ENCODE measurements at places on chromosomes 12 and 14. TPM values are rescaled to one million over a fixed set of nuclear protein-coding genes. Genes with fewer than 3 reads are reported as not detected.

- no peak for DNase-seq
These were observed 207.0 kb upstream of the GARIN2 start for GRCh38 chr14:66982247-66982646.

DNA sequence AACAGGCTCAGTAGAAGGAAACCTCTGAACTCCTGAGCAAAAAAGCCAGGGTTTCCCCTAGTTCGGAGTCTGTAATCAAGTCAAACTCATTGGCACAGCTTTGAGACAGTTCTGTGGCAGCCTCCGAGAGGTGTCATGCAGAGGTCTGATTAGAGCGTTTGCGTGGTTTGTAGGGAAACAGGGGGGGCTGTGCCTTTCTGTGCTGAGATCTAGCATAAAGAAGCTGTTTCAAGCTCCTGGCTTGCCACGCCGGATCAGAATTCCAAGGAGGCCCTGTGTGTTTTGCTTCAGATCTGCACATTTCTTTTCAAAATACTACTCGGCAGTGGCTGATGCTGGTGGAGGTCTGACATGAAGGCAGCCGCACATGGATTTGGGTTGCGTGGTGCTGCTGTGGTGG is 1.7 kb downstream of the CABP1 start:
- no peak for DNase-seq

DNA sequence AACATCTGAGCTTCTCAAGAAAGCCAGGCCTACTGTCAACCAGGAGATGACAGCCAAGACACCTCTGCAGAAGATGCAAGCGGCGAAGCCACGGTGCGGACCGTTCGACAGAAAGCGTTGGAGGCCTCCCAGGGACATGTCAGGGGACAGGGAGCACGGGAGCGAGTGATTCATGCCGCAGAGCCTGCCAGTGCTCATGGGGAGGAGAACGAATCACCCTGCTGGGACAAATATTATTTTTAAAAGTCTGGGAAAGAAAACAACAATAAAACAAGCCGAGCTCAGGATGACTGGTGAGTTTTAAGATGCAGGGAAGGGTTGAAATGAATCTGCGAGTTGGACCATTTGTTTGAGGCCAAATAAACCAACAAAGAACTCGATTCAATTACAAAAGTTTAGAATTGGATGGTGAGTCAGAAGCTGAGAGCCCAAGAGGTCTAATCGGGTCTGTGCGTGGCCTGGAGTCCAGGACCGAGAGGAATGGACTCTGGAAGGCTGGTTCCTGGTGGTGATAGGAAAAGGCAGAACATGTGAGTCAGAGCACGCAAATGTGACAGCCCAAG is 91.0 kb downstream of the RBM19 start:
- no peak for DNase-seq

GRCh38 chr14:68814238-68814538 is 21.3 kb upstream of the ZFP36L1 start:
- no peak for DNase-seq

GRCh38 chr12:43113135-43113534 is 438.9 kb downstream of the ADAMTS20 start:
- no peak for DNase-seq

MLF2 gene
- 239 TPM for polyA plus RNA-seq

MYF6 gene
- 0.11 TPM for polyA plus RNA-seq

ACVRL1 gene
- polyA plus RNA-seq, result 38.0 TPM

IFT43 gene
- polyA plus RNA-seq, result 46.7 TPM

GRCh38 chr14:92932448-92933395 is 9.8 kb downstream of the CHGA start:
- DNase-seq, result no peak

SPIC gene
- polyA plus RNA-seq, result not detected

CS gene
- 213 TPM for polyA plus RNA-seq

VDR gene
- polyA plus RNA-seq, result 3.6 TPM

GRCh38 chr14:105500726-105501101 is 9.7 kb downstream of the TEDC1 start:
- no peak for DNase-seq

GRCh38 chr14:103111232-103111868 is 11.9 kb upstream of the TNFAIP2 start:
- no peak for DNase-seq

TMEM229B gene
- polyA plus RNA-seq, result 3.2 TPM

GRCh38 chr14:88270776-88271175 is 52.3 kb downstream of the KCNK10 start:
- DNase-seq, result no peak

DNA sequence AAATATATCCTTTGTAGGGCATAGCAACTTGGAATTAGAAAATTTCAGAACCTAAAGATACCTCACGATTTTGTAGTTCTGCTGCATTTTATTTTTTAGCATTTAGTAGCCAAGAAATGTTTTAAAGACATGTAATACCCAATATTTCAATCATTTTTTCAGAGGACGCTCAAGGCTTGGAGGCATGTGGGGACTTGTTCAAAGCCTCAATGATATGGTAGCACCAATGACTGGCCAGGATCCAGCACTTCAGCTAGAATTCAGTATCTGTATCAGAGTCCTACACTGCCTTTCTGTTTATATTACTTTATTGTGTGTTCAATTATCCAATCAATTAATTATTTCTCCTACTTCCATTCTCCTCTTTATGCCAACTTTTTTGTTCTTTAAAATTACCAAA is 154.8 kb upstream of the NEDD1 start:
- no peak for DNase-seq

- DNase-seq, result no peak
These were observed 458.0 kb upstream of the ATP2B1 start for GRCh38 chr12:90166671-90167070.

TEX52 gene
- 0.70 TPM for polyA plus RNA-seq

DNA sequence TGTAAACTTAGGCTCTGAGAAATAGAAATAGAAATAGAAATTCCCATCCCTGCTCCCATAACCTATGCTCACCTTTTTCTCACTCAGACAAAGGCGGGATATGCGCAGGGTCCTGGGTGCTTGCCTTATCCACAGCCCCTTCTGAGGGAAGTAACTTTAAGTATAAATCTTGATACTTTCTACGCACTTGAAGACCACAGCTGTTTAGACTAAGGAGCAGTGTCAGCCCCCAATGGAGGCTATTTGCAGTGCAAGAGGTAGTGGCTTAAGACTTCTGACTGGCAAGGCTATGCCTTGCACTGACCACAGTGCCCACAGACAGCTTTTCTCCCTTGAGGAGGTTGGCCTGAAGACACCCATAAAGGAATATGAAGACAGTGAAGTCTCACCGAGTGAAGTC is 35.2 kb downstream of the ASCL1 start:
- no peak for DNase-seq

DNA sequence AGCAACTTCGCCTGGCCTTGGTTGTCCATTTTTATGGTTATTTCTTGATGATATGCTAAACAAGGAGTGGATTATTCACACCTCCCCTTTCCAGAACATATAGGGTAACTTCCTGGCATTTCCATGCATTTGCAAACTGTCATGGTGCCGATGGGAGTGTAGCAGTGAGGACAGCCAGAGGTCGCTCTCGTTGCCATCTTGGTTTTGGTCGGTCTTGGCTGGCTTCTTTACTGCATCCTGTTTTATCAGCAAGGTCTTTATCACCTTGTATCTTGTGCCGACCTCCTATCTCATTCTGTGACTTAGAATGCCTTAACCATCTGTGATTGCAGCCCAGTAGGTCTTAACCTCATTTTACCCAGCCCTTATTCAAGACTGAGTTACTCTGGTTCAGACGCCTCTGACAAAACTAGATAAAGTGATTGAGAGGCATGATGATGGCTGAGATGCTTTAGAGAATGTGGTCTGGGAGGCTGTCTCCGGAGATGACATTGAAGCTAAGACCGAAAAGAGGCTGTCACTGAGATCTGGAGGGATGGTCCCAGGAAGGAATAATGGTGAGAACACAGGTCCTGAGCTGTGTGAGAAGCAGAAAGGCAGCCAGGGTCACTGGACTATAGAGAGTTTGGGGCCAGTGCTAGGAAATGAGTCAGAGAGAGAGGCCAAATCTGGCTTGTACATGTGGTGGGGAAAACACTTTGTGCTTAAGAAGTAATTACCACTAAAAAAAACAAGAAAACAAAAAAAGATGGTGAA is 2.9 kb downstream of the GLT1D1 start:
- no peak for DNase-seq

GRCh38 chr12:106019144-106019543 is 119.6 kb downstream of the NUAK1 start:
- DNase-seq, result no peak

- no peak for DNase-seq
These were observed 2.3 kb upstream of the AGAP2 start for GRCh38 chr12:57740656-57741412.

GRCh38 chr14:38391334-38391733 is 135.4 kb upstream of the CLEC14A start:
- DNase-seq, result no peak

KANSL2 gene
- polyA plus RNA-seq, result 55.9 TPM
